ENCODE measurements at places on chromosomes 7 and 10.

DNA sequence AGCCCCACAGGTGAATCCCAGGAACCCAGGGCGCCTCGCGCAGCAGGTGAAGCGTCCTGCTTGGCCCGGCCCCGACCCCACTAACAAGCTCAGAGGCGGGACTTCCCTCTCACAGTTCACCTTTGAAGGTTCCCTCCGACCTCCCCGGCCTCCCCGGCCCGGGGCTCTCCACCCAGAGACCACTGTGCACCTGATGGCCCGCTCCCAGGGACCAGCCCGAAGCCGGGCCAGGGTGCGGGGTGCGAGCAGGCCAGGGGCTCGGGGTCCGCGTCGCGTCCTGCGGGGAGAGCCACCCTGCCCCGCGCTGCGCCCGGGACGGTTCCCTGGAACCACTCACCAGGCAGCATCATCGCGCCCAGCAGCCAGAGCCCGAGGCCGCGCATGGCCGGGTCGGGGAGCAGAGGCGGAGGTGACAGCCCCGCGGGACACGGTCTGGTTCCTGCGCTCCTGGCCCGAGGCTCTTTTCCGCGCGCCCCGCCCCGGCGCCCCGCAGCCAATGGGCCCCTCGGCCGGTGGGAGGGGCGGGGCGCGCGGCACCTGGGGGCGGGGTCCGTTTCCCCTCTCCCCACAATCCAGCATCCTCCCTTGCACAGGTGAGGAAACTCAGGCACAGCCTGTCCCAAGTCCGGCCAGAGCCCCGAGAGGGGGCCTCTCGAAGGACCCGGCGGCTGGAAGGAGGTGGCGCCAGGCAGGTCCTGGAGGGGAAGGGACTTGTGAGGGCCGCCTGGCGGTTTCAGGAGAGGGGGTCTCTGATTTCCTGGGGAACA lies at the start of gene ADAM8:
Gene ADAM8, minus strand, starts transcription at position 434 of the 767 bp plus-strand sequence. Its CDS starts 51 bp downstream, at position 383.
- H3K4me1 ChIP-seq, result peaks cover 25% of the 10 kb centered on the region
- peak within 1 kb of the TSS; percentile 90 for H3K27ac ChIP-seq
- H3K36me3 ChIP-seq, result peaks cover 21% of the 10 kb centered on the region
- peak; percentile 74 for DNase-seq
- H3K4me3 ChIP-seq, result peak within 1 kb of the TSS; percentile 92

- H3K4me1 ChIP-seq, result peaks cover 4% of the 10 kb centered on the region
- H3K27ac ChIP-seq, result no peak overlapping the region
- H3K27me3 ChIP-seq, result no peaks in the 10 kb centered on the region
- DNase-seq, result no peak
Observed at GRCh38 chr7:40674316-40674715, 539.5 kb downstream of the SUGCT start.

- H3K36me3 ChIP-seq, result no peaks in the 10 kb centered on the region
- H3K27me3 ChIP-seq, result no peaks in the 10 kb centered on the region
- H3K4me1 ChIP-seq, result no peaks in the 10 kb centered on the region
- DNase-seq, result no peak
Observed at GRCh38 chr7:20089431-20089830, 127.8 kb downstream of the MACC1 start.

DNA sequence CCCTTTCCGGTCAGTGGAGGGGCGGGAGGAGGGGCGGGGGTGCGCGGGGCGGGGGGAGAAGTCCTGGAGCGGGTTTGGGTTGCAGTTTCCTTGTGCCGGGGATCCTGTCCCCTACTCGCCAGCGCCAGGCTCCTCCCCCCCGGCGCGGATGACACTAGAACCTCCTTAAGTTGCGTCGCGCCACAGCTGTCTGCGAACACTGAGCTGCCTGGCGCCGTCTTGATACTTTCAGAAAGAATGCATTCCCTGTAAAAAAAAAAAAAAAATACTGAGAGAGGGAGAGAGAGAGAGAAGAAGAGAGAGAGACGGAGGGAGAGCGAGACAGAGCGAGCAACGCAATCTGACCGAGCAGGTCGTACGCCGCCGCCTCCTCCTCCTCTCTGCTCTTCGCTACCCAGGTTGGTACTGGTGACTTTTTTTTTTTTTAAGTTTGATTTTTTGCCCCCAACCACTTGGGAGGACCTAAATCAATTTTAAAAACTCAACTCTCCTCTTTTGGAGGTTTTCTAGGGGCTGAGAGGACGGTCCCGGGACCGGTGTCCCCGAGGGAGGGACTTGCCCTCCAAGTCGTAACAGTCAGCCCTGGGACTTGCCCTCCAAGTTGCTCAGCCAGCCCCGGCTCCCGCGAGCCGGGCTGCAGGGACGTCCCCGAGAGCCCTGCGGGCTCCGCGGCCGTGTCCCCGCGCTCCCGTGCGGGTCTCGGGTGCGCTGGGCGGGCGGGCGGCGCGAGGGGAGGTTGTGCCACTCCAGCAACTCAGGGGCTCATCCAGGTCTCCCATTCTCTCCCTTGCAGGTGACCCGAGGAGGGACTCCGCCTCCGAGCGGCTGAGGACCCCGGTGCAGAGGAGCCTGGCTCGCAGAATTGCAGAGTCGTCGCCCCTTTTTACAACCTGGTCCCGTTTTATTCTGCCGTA lies at the start of gene GATA3:
Gene GATA3, plus strand, starts transcription at position 195 of the 914 bp plus-strand sequence. CDS start 968 bp downstream, outside the sequence.
- peak within 1 kb of the TSS; percentile 99 for H3K27ac ChIP-seq
- H3K36me3 ChIP-seq, result peaks cover 64% of the 10 kb centered on the region
- peak; percentile 92 for DNase-seq
- peaks cover 22% of the 10 kb centered on the region for H3K4me1 ChIP-seq
- peak within 1 kb of the TSS; percentile 98 for H3K4me3 ChIP-seq
- peaks cover 5% of the 10 kb centered on the region for H3K27me3 ChIP-seq

DNA sequence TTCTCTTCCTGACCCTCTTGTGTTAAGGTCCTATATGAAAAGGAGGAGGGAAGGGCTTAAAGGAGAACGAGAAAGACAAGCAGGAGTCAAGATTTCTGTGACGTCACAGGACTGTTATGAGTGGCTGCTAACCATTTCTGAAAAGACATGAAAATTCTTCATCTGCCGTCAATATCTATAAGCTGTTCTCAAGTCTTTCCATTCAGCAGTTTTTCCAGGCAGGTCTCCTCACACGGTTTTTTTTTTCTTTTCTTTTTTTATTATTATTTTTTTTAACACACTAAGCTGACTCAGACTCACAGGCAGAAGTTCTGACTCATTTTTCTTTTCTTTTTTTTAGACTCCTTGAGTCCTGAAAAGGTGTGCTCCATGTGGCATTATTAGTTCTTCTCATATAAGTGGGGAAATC lies 72.0 kb downstream of the DGKI start:
- no peak overlapping the region for H3K4me3 ChIP-seq
- H3K27ac ChIP-seq, result no peak overlapping the region
- DNase-seq, result peak; percentile 5
- H3K36me3 ChIP-seq, result no peaks in the 10 kb centered on the region
- no peaks in the 10 kb centered on the region for H3K4me1 ChIP-seq

GRCh38 chr7:26319636-26320035 lies 28.0 kb downstream of the SNX10 start:
- H3K27ac ChIP-seq, result no peak overlapping the region
- H3K4me3 ChIP-seq, result no peak overlapping the region
- H3K36me3 ChIP-seq, result peaks cover 12% of the 10 kb centered on the region
- no peak for DNase-seq
- H3K4me1 ChIP-seq, result peaks cover 8% of the 10 kb centered on the region
- H3K27me3 ChIP-seq, result no peaks in the 10 kb centered on the region

- peaks cover 10% of the 10 kb centered on the region for H3K27me3 ChIP-seq
- no peak for DNase-seq
- no peaks in the 10 kb centered on the region for H3K4me1 ChIP-seq
- H3K4me3 ChIP-seq, result no peak overlapping the region
- H3K27ac ChIP-seq, result no peak overlapping the region
Observed at GRCh38 chr10:62335326-62335725, 38.8 kb upstream of the ZNF365 start.

- H3K4me3 ChIP-seq, result peak overlapping the region; percentile 89
- H3K27ac ChIP-seq, result peak overlapping the region; percentile 83
- DNase-seq, result no peak
- peaks cover 24% of the 10 kb centered on the region for H3K27me3 ChIP-seq
- H3K36me3 ChIP-seq, result peaks cover 23% of the 10 kb centered on the region
Observed at GRCh38 chr10:97333351-97333600, 1.3 kb downstream of the FRAT2 start.

DNA sequence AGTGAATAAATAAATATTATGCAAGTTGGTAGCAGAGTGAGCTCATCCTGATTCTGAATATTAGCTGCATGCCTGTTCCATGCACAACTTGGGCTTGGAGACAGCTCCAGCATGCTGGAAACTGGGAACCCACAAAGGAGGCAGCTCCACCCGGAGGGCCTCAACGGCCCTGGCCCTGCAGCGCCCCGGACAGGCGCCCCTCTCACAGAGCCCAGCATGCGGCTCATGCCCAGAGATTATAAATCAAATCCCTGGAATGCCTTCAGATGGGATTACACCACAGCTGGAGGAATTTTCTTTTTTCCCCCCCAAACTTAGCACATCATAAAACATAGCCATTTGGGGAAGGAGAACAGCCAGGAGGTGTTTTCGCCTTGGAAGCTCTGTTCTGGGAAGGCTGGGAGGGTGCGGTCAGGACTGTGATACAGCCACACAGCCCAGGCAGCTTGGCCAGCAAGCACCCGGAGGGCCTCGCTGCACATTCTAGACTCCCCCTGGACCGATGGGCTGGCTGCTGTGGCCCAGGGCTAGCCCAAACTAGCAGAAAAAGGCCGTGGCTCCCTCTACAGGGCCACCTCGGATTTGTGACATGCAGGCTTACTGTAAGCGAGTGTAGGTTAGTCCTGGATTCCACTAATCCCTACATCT lies 102.4 kb downstream of the PTPN20 start:
- no peak for DNase-seq
- no peak overlapping the region for H3K27ac ChIP-seq
- no peaks in the 10 kb centered on the region for H3K4me1 ChIP-seq
- H3K27me3 ChIP-seq, result peaks cover 26% of the 10 kb centered on the region
- H3K36me3 ChIP-seq, result no peaks in the 10 kb centered on the region

- no peak overlapping the region for H3K4me3 ChIP-seq
- H3K27me3 ChIP-seq, result peaks cover 21% of the 10 kb centered on the region
- no peaks in the 10 kb centered on the region for H3K36me3 ChIP-seq
- H3K27ac ChIP-seq, result peak overlapping the region; percentile 38
- peaks cover 20% of the 10 kb centered on the region for H3K4me1 ChIP-seq
Observed at GRCh38 chr7:116588225-116588624, 63.4 kb downstream of the CAV1 start.

DNA sequence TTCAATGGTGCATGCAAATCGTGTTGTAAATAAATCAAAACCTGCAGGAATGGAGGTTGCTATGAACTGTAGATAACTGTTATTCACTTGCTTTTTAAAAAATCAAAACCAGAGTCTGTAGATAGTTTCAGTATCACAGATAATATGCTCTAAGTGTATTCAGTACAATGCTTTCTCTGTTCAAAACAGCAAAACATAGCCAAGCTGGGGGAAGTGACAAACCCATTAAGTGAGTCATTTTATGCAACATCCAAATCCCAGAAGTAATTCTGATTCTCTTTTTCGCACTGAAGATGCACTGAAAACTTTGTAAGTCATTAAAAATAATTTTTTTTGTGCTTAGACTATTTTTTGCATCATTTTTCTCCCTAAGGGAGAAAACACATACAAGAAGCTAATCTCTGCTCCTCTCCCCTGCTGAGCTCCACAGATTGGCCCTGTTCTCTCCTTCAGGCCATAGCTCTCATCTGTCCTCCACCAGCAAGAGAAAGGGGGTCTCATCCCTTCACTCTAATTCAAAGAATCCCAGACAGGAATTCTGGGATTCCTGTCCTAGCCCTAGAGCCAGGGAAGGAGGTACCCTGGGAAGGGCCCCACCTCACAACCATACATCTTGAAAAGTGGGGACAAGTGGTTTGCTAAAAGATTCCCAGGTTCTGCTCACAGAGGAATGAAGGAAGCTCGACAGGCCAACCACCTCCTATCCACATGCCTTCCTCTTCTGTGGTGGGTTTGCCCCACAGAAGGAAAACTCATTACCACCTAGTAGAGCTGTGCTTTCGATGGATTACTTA lies 4.9 kb downstream of the PRTFDC1 start:
- H3K4me1 ChIP-seq, result peaks cover 10% of the 10 kb centered on the region
- no peak overlapping the region for H3K27ac ChIP-seq
- no peaks in the 10 kb centered on the region for H3K27me3 ChIP-seq
- H3K4me3 ChIP-seq, result no peak overlapping the region
- H3K36me3 ChIP-seq, result no peaks in the 10 kb centered on the region
- no peak for DNase-seq

DNA sequence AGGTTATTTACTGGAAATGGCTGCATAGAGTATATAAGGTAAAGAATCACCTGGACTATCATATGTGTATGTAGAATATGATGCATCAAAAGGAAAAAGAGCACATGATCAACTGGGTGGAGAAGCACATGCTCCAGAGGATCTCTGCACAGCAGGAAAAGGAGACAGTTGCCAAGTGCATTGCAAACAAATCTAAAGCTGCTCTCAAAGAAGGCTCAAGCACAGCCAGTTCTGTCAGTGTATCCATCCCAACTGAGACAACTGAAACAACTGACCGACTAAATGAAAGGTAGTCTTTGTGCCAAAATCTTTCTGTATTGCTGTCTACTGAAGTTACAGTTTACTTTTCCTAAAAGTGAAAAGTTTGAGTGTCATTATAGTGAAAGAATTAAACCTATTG lies 83.2 kb upstream of the SGCE start:
- no peaks in the 10 kb centered on the region for H3K36me3 ChIP-seq
- DNase-seq, result no peak
- H3K4me3 ChIP-seq, result no peak overlapping the region
- H3K27ac ChIP-seq, result no peak overlapping the region
- H3K27me3 ChIP-seq, result no peaks in the 10 kb centered on the region

GRCh38 chr7:130363026-130363847 lies 17.1 kb upstream of the CPA1 start:
- no peak overlapping the region for H3K4me3 ChIP-seq
- H3K27me3 ChIP-seq, result no peaks in the 10 kb centered on the region
- no peak overlapping the region for H3K27ac ChIP-seq
- H3K36me3 ChIP-seq, result peaks cover 1% of the 10 kb centered on the region

- no peak for DNase-seq
- H3K27me3 ChIP-seq, result no peaks in the 10 kb centered on the region
- H3K36me3 ChIP-seq, result peaks cover 47% of the 10 kb centered on the region
- peaks cover 51% of the 10 kb centered on the region for H3K4me1 ChIP-seq
- no peak overlapping the region for H3K27ac ChIP-seq
Observed at GRCh38 chr7:44845451-44845850, 2.4 kb downstream of the H2AZ2 start.

DNA sequence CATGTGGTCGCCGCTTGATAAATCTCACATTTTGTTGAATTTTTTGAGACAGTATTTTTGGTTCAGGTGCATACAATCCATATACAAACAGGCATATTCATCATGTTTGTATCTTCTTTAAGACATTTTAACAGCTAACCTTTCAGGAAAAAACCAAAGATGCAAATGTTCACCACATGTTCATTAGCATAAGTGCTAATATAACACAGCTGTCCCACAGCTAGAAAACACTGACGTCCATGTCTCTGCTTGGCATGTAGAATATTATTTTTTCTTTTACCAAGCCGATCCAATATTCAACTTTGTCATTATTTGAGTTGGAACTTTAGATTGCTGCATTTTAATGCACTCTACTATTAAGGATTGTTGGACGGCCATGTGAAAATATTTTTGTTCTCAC lies 31.2 kb downstream of the BMPER start:
- H3K27ac ChIP-seq, result no peak overlapping the region
- no peak for DNase-seq
- H3K27me3 ChIP-seq, result peaks cover 4% of the 10 kb centered on the region
- H3K4me3 ChIP-seq, result no peak overlapping the region
- no peaks in the 10 kb centered on the region for H3K36me3 ChIP-seq

All from T-helper 2 cell treated with Interferon-gamma antibody and Interleukin-4, amounts not matched to agents 5 μg/mL and 100 μg/mL, for 36 hours (primary cell).